ENCODE measurements at places on chromosomes 1 and 21.
A peak's percentile ranks its signal among the peaks of the same experiment; 100 is the strongest.

GRCh38 chr21:25565272-25566211 is 41.7 kb downstream of the MRPL39 start:
- DNase-seq, result peak; percentile 45

DNA sequence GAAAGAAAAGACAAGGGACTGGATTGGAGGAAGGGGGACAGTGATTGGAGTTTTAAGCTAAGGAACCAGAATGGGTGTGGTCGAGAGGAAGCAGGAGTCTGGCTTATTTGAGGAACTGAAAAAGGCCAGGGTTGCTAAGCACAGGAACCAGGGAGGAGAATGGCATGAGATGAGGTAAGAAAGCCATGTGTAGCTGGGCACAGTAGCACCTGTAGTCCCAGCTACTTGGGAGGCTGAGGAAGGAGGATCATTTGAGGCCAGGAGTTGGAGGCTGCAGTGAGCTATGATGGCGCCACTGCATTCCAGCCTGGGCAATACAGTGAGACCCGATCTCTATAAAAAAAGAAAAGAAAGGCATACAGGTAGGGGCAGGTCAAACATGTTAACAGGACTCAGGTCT is 8.1 kb upstream of the KHDRBS1 start:
- DNase-seq, result no peak

- no peak for DNase-seq
Measured at GRCh38 chr1:151133018-151133806, 13.2 kb downstream of the SEMA6C start.

- no peak for DNase-seq
Measured at GRCh38 chr1:145999321-146000024, 3.1 kb upstream of the TXNIP start.

GRCh38 chr1:241391926-241392710 is 35.1 kb upstream of the RGS7 start:
- no peak for DNase-seq

DNA sequence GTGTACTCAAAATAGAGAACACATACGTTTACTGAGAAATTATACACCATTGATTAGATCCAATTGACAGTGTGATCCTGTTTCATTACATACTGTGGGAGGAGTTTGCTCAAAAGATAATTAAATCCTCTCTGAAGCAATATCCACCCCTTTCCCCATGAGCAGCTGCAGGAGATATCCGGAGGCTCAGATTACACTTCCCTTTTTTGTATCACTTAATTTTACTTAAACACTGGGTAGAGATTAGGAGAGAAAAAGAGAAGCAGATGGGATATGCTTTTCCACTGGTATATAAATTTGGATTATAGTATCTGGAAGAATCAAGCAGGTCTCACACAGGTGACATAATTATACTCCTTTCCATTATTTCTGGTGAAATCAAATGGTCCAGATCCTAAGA is 333.3 kb upstream of the ZRANB2 start:
- no peak for DNase-seq

GRCh38 chr21:46606427-46606813 is 1.5 kb upstream of the S100B start:
- no peak for DNase-seq

DNA sequence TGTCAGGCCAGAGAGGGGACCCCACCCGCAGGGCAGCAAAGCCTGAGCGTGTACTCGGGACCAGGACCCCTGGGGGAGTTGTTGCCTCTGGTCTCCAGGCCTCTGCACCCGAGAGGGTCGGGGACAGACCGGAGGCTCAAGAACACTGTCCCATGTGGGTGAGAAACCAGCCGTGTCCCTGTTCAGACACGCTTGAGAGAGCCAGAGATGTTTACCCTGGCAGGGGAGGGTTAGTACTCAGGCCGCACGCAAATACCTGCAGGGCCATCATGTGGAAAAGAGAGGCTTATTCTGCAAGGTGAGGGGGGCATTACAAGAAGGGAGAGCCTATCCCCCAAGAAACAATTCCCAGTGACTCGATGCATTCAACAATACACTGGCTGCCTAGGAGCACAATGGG is 74.0 kb upstream of the ARHGEF16 start:
- peak; percentile 66 for DNase-seq

DNA sequence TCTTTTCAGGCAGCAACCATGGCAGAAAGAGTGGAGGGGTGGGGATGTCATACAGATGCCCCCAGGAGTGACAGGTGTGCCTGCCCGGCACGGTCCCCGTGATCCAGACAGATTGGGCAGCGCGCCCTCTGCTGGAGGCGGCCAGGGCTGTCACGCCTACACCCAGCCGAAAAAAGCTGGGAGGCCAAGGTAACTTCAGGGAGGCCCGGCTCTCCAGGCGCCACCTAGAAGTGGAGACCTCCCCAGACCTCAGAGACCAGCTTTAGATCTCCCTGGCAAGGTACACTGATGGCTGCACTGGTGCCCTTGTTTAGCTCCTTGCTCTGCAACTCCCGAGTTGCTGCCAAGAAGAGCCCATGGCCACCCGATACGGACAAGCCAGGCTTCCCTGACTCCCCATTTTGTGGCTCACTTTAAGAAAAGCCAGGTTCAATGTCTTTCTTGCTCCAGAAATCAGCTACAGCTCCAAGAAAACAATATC is 6.6 kb downstream of the GOLT1A start:
- DNase-seq, result peak; percentile 59

DNA sequence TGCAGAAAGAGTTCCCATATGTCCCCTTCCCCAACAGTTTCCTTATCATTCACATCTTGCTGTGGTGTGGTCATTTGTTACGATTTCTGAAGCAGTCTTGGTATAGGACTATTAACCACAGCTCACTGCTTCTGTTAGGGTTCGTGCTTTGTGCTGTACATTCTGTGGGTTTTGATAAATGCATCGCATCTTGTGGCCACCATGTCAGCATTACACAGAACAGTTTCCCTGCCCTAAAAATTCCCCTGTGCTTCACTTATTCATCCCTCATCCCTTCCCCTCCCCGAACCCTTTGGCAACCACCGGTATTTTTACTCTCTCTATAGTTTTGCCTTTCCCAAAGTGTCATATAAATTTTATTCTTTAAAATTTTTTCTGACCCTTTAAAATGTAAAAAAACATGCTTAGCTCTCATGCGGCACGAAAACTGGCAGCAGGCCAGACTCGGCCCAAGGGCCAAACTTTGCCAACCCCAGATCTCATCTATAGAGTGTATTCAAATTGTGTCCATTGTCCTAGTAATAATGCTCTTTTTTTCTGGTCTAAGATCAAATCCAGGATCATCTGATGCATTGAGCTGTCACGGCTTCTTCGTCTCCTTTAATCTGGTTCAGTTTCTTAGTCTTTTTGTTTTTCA is 78.2 kb downstream of the SIM2 start:
- no peak for DNase-seq

- DNase-seq, result no peak
Measured at GRCh38 chr1:231964241-231964640, 337.7 kb downstream of the DISC1 start.

DNA sequence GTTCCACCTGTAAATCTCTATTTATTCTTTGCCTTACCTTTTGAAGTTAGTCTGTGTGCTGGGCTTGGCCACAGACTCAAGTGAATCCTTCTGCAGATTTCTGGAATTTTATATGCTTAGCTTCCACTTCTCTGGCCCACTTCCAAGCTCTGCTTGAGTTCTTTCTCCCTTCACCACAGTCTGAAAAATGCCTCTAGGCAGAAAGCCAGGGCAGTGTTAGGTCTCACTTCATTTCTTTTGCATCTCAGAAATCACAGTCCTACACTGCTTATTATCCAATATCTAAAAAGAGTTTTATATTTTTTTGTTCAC is 48.9 kb downstream of the INKA2 start:
- DNase-seq, result peak; percentile 77

GRCh38 chr1:74452035-74452434 is 60.4 kb downstream of the LRRC53 start:
- no peak for DNase-seq

DNA sequence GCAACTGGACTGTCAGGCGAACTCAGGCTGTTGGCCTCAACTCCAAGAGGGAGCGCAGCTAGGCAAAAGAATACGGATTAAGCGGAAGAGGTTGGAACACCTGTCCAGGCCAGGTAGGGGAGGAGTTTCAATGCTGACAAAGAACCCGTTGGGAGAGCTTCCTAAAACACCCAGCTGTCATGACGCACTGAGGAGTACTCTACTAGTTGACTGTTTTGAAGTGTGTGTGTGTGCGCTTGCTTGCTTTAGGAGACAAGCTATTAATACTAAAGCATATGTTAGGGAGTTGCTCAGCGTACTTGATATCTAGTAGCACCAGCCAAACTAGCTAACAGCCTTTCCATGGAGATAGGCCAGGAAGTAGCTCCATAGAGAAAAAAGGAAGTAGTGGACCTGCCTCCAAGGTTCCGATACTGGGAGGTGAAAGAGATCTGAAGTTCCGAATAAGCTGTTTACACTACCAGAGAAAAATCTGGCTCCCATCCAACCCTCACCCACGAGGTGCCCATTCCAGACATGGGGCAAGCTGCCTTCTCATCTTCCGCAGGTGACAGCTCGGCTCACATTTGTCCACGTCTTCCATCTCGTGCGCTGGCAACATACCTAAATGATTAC is 974 bp upstream of the FNBP1L start:
- DNase-seq, result peak; percentile 74

GRCh38 chr1:11807133-11807532 is 1.1 kb downstream of the CLCN6 start:
- no peak for DNase-seq

- DNase-seq, result peak; percentile 35
Measured at GRCh38 chr1:212712451-212713303, 13.0 kb upstream of the BATF3 start.

DNA sequence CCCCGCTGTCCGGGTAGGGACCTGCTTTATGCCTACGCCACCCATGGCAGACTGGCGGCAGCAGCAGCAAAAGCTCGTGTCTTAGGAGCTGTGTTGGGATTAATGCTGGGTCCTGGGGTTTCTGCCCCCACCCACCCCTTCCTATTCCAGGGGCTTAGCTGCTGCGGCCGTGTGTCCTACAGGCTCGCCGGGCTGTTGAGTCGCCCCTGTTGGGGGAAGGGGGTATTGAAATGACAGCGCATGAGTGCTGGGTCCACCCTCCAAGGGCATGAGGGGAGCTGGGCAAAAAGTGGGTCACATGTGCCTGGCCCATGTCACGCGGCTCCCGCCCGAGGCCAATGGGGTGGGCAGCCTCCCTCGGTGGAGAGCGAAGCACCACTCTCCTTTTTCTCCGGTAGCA is 118.3 kb upstream of the COL6A1 start:
- DNase-seq, result no peak

DNA sequence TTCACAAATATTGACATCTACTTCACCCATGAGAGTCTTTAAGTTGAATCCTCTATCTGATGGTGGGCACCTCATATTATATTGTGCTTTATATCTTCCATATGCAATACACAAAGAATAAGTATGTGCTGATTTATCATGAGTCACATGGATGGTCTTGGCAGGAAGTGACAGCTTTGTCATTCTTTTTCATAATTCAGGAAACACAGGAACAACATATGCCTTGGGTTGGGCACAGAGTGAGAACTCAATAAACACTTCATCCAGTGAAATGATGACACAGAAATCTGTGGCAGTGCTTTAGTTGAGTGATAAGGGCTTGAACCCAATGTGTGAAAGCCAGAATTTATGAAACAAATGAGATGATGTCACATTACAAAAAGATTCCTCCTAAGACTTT is 41.2 kb downstream of the GADD45A start:
- DNase-seq, result peak; percentile 61

DNA sequence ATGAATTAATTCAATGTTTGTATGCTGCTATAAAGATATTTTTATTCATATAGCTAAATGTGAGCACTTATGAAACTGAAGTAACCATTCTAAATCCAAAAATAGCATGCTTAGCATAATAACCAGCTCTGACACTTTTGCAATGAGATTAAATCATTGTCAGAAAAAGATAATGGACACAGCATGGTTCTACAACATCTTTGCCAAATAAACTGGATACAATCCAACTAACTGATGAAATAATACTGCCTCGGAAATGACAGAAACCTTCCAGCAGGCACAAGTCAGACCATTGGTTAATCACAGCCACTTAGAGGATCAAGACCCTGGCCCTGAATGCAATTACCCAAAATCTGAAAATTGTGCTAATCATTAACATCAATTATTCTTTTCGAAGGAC is 592.7 kb upstream of the ADGRL4 start:
- no peak for DNase-seq

GRCh38 chr1:229897501-229897900 is 169.5 kb upstream of the GALNT2 start:
- no peak for DNase-seq

DNA sequence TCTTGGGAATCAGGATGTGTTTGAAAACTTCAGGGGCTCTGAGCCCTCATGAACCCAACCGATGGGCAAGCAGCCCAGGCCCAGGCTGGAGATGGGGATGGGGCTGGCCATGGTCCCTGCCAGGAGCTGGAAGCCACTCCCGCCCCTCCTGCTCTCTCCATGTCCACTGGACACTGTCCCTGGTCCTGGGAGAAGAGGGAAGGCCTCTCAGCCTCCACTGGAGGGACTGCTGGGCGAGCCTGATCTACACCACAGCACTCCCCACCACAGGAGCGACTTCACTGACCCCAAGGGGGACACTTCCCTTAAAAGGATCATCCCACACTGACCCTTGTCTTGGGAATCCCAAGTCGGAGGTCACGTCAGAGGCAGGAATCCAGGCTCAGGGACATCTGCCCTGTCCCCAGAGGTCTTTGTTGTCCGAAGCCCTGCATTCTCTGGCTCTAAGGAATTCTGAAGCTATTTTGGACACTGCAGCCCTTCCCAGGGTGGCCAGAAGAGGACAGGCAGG is 16.9 kb upstream of the COL18A1 start:
- no peak for DNase-seq

DNA sequence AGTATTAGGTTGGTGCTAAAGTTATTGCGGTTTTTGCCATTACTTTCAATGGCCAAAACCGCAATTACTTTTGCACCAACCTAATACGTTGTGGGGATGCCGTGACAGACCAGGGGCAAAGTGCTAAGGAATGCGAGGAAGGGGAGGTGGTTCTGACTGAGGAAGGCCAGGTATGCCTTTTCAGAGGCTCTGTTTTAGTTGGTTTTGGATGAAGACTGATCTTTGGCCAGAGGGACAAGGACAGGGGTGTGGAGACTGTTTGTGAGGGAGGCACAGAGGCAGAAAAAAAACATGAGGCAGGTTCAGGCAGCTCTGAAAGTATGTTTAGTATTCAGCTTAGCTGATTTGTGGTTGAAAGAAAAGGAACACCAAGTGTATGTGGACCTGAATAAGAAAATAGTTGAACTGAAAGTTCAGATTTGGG is 358.2 kb downstream of the RPS6KC1 start:
- DNase-seq, result no peak

DNA sequence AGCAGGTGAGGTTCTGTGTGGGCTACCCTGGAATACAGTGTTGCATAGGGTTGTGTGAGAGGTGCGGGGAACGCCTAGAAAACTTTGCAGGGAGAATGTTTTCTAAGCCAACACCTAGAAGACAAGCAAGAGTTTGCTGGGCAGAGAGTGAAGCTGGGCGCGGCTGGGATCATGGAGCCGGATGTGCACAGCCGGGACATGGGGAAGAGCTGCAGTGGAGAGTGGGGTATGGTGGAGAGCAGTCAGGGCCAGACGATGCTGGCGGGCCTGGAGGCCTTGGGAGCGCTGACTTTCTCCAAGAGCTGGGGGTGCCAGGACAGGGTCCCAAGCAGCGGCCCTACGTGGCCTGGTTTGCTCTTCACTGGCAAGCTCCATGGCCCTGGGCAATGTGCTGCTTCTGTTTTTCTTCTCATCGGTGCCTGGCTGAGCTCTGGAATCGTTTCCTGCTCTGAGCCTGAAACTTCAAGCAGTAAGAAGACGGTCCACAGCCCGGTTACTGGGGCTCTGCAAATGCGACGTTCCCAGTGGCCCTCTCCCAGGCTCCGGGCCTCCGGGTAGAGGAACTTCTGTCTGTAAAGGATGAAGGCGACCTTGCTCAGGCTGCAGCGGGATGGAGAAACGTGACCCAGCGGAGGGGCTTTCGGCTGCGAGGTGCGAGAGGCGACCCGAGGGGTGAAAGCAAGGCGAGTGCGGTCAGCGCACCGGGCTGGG is 51.9 kb upstream of the CD34 start:
- DNase-seq, result peak; percentile 40

All from kidney tubule cell (primary cell).